NCI-H82 (cell line): ENCODE measurements at places on chromosomes 6 and 20.

GRCh38 chr20:3339571-3339970 is 67.9 kb downstream of the DNAAF9 start:
- DNase-seq = no peak

DNA sequence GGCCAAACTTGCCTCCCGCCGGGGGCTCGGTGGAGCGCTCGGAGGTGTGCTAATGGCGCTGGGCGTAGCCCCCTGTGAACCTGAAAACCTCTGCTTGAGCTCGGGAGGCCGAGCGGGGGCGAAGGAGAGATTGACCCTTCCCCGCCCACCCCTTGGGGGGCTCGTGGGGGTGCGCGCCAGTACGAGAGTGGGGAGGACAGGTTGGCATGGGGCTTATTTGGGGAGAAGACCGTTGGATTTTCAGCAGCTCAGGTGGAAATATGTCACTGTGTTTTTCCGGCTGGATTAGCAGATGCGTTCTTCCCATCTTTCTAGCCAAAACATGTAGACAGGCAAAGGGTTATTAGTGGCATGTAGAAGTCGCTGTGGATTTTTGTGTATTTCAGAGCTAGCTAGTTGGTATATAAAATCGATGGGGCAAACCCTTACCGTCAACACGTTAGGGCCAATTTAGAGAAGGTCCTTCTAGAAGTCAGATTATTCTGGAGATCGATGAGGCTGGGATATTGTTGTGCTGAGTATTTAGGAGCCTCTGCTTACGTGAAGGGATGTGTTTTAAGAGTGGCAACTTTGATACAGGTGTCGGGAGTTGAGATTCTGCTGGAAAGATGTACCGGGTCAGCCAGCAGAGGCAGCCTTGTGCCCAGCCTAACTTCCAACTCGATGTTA is 525 bp downstream of the NCOA7 start:
- DNase-seq = peak; percentile 58

DNA sequence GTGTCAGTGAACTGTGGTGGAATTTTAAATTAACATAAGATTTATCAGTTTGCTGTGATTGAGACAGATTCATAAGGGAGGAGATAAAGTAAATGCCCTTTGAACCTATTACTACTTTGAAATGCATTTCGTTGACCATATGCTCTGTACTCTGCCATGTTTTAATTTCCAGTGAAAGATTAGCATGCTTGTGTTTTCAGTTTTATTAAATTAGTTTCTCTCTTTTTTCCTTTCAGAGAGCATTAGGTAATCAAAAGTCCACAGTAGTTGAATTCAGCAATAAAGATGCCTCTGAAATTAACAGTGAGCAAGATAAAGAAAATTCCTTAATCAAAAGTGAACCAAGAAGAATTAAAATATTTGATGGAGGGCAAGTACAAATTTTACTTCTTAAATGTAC is 117.4 kb downstream of the HIVEP1 start:
- no peak for DNase-seq

GRCh38 chr6:16764188-16764950 is 3.1 kb upstream of the ATXN1 start:
- DNase-seq = peak; percentile 55

DNA sequence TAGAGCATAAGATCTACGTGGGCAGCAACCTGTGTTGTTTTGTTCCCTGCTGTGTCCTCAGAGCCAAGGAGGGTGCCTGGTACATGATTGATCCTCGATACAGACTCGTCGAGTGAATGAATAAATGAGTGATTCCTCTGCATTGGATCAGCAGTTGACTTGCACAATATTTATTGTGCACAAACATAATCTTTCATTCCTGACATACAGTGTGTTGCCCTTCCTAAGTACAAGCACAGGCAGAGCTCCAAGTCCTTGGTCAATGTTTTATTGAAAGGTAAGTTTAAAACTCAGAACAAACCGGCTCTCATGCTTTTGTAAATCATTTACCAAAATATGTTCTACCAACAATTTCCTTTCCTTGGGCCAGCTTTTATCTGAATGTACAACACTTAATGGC is 57.4 kb downstream of the STMND1 start:
- no peak for DNase-seq

DNA sequence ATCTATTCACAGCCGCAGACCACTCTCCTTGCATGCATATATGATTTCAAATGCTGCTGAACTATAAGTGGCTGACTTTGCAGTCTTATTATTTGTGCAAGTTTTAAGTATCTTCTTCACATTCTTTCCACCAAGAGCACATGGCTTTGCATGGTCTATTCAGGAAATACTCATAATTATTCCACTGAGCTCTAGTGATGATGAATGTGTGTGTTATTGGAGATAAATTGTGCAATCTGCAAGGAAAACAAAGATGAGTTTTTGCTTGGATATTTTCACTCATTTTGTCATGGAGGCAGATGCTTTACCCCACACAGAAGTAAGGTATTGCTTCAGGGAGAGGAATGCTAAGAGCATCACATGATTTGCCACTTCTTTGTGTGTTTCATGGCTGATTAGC is 764.6 kb downstream of the TBC1D32 start:
- no peak for DNase-seq

DNA sequence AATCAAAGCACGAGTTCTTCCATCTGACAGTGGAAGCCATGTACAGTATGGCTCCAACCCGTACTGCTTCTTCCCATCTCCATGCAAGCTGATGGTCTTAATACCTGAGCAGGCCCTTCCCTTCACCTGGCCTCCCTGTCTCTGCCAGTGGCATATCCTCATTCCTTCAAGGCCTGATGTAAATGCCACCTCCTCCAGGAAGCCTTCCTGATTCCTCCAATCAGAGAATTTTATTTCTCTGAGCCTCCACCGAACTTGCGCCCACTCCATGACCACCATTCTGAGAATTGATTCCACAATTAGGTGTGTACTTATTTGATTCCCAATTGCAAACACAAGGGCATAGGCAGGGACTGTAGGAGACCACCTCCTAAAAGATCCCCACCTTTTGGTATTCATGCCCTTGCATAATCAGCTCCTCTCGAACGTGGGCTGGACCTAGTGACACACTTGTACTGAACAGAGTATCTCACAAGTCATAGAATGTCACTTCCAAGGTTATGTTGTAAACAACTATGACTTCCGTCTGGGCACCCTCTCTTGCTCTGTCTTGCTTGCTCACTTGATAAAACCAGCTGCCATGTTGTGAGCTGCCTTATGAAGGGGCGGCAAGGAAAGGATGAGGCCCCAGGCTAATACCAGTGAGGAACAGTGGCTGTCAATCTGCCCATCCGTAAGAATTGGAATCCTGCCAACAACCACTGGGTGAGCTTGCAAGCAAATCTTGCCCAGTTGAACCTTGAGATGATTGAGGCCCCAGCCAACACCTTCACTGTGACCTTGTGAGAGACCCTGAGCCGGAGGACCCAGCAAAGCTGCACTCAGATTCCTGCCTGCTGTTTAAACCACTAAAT is 38.8 kb downstream of the CPNE5 start:
- DNase-seq = peak; percentile 90
